Right lobe of liver (tissue), 6 donors: ENCODE measurements at places on chromosomes 16 and 17.

- H3K4me3 ChIP-seq: no peak overlapping the region
- DNase-seq: no peak
- H3K27ac ChIP-seq: no peak overlapping the region
- H3K36me3 ChIP-seq: no peaks in the 10 kb centered on the region
- H3K27me3 ChIP-seq: no peaks in the 10 kb centered on the region
Observed at GRCh38 chr17:77475016-77475976, 334.5 kb downstream of the SEC14L1 start.

- H3K4me3 ChIP-seq: no peak overlapping the region
- DNase-seq: no peak
- no peak overlapping the region for H3K27ac ChIP-seq
- H3K36me3 ChIP-seq: no peaks in the 10 kb centered on the region
- H3K27me3 ChIP-seq: no peaks in the 10 kb centered on the region
- H3K4me1 ChIP-seq: peaks cover 11% of the 10 kb centered on the region
Observed at GRCh38 chr17:57037411-57037810, 47.6 kb upstream of the AKAP1 start.

DNA sequence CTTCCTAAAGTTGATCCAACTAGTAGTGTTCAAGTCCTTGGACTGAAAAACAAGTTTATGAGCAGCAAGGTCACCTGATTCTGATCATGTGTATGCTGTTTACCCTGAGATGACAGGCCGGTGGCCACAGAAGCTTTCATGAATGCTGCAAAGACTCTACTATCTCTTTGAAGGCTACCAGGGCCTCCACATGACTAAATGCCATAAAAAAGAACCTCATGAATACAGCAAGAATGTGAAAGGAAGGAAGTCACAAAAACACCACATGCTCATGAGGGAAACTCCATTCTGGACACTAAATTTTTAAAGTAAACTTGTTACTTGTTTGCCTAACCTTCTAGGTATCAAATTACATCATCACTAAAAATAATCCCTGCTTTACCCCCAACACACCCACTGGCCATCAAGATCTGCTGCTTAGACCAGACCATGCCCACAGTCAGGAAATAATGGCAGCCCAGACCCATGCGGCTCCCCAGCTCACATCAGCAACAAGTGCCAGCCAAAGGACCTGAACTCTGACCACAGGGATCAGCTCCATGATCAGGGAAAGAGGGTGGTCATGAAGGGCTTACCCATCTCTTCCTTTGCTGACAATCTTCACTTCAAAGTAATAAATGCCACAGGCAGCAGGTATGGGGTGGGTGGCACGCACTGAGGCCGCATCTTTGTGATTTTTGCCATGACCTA lies 1.4 kb downstream of the RANBP10 start:
- H3K27me3 ChIP-seq: no peaks in the 10 kb centered on the region
- peaks cover 12% of the 10 kb centered on the region for H3K4me1 ChIP-seq
- H3K36me3 ChIP-seq: peaks cover 13% of the 10 kb centered on the region

- H3K27me3 ChIP-seq: no peaks in the 10 kb centered on the region
- H3K4me3 ChIP-seq: no peak overlapping the region
- DNase-seq: no peak
- no peaks in the 10 kb centered on the region for H3K36me3 ChIP-seq
- no peak overlapping the region for H3K27ac ChIP-seq
- H3K4me1 ChIP-seq: no peaks in the 10 kb centered on the region
Observed at GRCh38 chr16:80615735-80616134, 74.9 kb downstream of the DYNLRB2 start.

GRCh38 chr17:42555122-42555622 lies 2.4 kb downstream of the HSD17B1 start:
- no peaks in the 10 kb centered on the region for H3K27me3 ChIP-seq
- no peaks in the 10 kb centered on the region for H3K36me3 ChIP-seq
- H3K4me1 ChIP-seq: peaks cover 12% of the 10 kb centered on the region

- no peaks in the 10 kb centered on the region for H3K27me3 ChIP-seq
- H3K4me1 ChIP-seq: no peaks in the 10 kb centered on the region
- no peak for DNase-seq
- H3K4me3 ChIP-seq: no peak overlapping the region
Observed at GRCh38 chr16:13139661-13140241, 238.4 kb downstream of the SHISA9 start.

- H3K36me3 ChIP-seq: no peaks in the 10 kb centered on the region
- no peak overlapping the region for H3K27ac ChIP-seq
- H3K27me3 ChIP-seq: no peaks in the 10 kb centered on the region
- no peak overlapping the region for H3K4me3 ChIP-seq
Observed at GRCh38 chr17:35713069-35713728, 18.2 kb upstream of the RASL10B start.

DNA sequence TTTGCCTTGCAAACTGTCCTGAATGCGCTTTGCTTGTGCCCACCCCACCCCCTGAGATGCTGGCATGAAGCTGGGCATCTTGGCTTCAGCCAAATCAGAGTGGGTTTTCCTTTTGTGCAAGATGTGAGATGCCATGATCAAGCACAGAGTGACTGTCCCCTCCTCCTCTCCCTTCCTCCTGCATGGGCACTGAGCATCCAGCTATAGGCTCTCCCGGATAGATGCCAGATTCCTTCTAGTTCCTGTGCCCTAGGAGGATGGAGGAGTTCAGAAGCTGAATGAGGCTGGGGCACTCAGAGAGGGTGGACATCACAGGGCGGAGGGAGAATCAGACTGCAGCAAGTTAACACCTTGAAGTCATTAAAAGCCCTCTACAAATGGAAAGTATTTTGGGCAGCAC lies 384.1 kb upstream of the CCL2 start:
- no peak overlapping the region for H3K4me3 ChIP-seq
- no peaks in the 10 kb centered on the region for H3K36me3 ChIP-seq
- DNase-seq: no peak
- no peaks in the 10 kb centered on the region for H3K4me1 ChIP-seq

DNA sequence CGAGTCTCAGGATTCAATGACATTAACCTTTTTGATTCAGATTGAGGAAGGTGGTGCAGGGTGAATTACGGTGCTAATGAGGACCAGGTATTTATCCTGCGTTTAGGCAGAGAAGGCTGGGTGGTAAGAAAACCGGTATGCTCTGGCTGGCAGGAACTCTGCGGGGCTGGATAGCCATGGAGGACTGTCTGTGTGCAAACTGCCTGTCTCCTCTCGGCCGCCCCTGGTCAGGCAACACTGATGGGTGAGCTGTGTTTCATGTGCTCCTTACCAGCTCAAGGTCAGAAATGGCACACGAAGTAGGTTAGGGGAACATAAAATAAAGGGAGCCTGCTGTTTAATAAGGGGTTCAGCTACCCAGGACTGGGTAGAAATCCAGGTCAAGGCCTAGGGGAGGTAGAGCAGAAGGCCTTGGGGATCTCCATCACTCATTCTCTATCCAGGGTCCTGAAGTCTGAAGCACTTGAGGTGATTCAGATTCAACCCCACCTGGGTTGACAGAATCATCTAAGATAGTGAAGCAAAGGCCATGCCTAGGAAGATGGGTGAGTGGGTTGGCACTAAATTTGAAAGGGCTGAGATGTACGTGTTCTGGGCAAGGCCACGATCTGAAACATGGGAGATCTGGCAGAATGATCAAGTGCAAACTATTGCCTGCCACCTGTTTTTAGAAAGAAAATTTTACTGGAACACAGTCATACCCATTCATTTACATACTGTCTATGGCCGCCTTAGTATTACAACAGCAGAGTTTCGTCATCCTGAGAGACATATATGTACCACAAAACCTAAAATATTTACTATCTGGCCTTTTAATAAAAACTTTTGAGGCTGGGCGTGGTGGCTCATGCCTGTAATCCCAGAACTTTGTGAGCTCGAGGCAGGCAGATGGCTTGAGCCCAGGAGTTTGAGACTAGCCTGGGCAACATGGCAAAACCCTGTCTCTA lies 292.5 kb downstream of the XYLT1 start:
- H3K27me3 ChIP-seq: no peaks in the 10 kb centered on the region
- no peak overlapping the region for H3K27ac ChIP-seq
- DNase-seq: no peak
- H3K36me3 ChIP-seq: no peaks in the 10 kb centered on the region

GRCh38 chr16:5451641-5452040 lies 354.0 kb upstream of the EEF2KMT start:
- no peaks in the 10 kb centered on the region for H3K27me3 ChIP-seq
- H3K36me3 ChIP-seq: no peaks in the 10 kb centered on the region
- no peaks in the 10 kb centered on the region for H3K4me1 ChIP-seq
- no peak for DNase-seq
- no peak overlapping the region for H3K27ac ChIP-seq
- no peak overlapping the region for H3K4me3 ChIP-seq

DNA sequence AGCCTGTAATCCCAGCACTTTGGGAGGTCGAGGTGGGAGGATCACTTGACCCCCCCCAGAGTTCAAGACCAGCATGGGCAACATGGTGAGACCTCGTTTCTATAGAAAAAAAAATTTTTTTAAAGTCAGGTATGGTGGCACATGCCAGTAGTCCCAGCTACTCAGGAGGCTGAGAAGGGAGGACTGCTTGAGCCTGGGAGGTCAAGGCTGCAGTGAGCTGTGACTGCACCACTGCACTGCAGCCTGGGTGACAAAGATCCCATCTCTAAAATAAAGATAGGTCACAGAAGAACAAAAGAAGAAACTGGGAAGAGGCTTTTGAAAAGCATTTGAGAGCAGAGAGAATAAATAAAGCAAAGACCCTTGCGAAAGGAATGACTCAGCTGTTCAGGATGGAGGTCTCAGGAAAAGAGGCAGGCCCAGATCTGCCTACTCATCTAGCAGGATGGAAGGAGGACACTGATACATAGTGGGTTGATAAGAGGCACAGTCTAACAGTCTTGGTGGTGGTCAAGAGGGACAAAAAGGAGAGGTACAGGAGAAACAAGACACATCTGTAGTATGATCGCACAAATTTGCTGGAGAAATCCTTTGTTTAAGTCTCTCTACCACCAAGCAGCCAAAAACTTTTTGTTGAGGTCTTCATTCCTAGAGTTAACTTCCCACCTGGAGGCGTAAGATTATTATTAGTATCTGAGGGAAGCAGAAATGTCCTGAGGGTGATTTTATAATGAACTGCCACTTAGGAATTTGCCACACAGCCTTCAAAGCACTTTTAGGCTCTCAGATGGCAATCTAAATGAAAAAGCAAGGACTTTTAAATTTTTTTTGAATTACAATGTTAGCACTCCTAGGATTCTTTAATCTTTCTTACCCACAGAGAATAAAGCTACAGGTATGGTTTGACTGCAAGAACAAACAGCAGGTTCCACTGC lies 17.6 kb downstream of the ZSWIM7 start:
- no peaks in the 10 kb centered on the region for H3K27me3 ChIP-seq
- H3K36me3 ChIP-seq: peaks cover 43% of the 10 kb centered on the region
- H3K4me1 ChIP-seq: no peaks in the 10 kb centered on the region
- DNase-seq: no peak

GRCh38 chr16:19479302-19479721 lies 42.6 kb downstream of the GDE1 start:
- no peak for DNase-seq
- H3K27me3 ChIP-seq: no peaks in the 10 kb centered on the region
- H3K36me3 ChIP-seq: no peaks in the 10 kb centered on the region
- H3K4me1 ChIP-seq: no peaks in the 10 kb centered on the region
- H3K4me3 ChIP-seq: no peak overlapping the region

- no peak overlapping the region for H3K27ac ChIP-seq
- peaks cover 5% of the 10 kb centered on the region for H3K27me3 ChIP-seq
- no peak for DNase-seq
- no peaks in the 10 kb centered on the region for H3K36me3 ChIP-seq
- H3K4me3 ChIP-seq: no peak overlapping the region
Observed at GRCh38 chr16:55369151-55369550, 45.1 kb downstream of the IRX6 start.

- H3K27me3 ChIP-seq: no peaks in the 10 kb centered on the region
- H3K4me1 ChIP-seq: no peaks in the 10 kb centered on the region
- no peak for DNase-seq
- peaks cover 8% of the 10 kb centered on the region for H3K36me3 ChIP-seq
- H3K27ac ChIP-seq: no peak overlapping the region
Observed at GRCh38 chr17:19309701-19310100, 52.8 kb downstream of the B9D1 start.

DNA sequence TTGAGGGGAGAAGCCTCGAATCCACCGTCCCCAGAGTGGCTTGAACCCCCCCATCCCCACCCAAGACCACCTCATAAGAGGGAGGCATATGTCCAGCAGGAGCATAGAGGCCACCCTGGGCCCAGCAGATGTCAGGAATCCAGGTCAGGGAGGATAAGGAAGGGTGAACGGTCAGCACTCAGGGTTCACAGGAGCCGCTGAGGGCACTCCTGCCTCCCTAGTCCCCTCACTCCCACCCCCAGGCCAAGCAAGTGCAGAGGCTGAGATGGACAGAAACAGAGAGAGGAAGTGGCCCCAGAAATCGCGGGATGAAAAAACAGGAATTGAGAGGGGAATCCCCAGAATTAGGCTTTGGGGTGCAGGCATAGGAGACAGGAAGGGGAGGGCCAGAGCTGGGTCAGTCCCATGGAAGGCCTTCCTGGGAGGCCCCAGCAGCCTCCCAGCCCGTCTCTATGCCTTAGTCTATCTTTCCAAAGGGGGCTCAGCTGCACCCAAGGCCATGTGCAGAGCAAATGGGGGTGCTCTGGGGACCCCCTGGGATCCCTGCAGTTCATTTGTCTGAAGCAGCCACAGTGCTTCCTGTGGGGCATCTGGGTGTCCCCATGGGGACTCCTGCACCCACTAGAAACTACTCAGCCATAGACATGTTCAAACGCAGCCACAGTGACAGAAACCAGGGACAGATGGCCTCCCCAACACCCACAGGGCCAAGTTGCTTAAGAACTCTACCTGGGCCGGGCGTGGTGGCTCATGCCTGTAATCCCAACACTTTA lies 1.7 kb downstream of the CMTM3 start:
- no peaks in the 10 kb centered on the region for H3K36me3 ChIP-seq
- peak overlapping the region; percentile 63 for H3K27ac ChIP-seq
- H3K4me1 ChIP-seq: peaks cover 3% of the 10 kb centered on the region
- H3K27me3 ChIP-seq: no peaks in the 10 kb centered on the region

- no peaks in the 10 kb centered on the region for H3K4me1 ChIP-seq
- no peaks in the 10 kb centered on the region for H3K36me3 ChIP-seq
- no peak overlapping the region for H3K27ac ChIP-seq
- no peak overlapping the region for H3K4me3 ChIP-seq
Observed at GRCh38 chr17:65797101-65797500, 235.7 kb upstream of the AXIN2 start.
